Stimulated activated effector memory CD8-positive, alpha-beta T cell treated with anti-CD3 and anti-CD28 coated beads, Interleukin-12 subunit alpha, Interleukin-12 subunit beta, amount 100 ng/mL, for 72 hours (primary cell): ENCODE measurements at places on chromosomes 7 and 10.

DNA sequence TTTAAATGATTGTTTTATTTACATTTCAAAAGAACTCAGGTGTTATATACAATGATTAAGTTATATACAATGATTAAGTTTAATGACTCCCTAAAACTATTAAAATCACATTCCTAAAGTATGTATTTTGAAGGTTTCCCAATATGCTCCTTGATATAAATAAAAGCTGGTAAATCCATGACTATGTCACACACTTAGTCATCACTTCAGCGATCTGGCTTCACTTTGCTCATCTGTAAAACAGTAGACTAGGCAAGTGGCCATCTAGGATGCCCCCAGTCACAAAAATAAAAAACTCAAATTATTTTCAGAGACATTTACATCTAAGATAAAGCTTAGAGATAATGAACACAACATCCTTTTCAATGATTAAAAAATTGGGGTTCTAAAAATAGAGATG is 10.8 kb downstream of the ICA1 start:
- no peak for DNase-seq

GRCh38 chr7:102045681-102046372 is 228.4 kb downstream of the CUX1 start:
- DNase-seq = no peak

DNA sequence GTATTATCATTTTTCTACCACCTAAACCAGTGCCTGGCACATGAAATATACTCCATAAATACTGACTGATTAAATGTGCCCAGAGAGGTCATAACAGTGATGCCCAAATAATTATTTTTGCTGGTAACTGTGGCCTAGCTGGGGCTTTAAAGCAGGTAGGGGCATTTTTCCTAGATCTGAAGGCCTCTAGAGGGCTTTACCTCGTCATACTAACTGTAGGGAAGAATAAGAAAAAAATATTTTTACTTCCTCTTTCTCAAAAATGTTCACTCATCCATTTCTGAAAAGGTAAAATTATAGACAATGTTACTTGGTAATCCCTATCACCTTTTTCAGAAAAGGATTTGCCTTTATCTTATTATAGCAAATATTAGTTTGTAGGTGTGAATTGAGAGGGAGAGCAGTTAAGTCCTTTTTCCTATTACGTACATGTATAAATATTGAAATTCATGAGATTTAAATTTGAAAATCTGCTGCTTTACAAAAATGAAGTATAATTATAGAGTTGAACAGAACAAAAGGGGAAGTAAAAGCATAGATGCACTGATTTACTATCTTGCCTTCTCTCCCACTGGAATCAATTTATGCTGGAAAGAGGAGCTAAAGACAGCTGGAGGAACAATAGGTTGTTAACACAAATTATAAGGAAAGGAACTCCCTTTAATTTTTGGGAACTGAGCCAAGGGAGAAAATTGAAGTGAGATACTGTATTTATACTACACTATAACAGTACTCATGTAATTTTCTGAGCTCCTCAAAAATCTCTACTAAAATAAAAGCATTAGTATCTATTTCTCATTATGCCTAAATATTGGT is 71.5 kb upstream of the NOBOX start:
- DNase-seq = no peak

GRCh38 chr10:49174926-49175500 is 13.2 kb downstream of the TMEM273 start:
- DNase-seq = peak; percentile 42

GRCh38 chr10:31723106-31723750 is 205.4 kb downstream of the ARHGAP12 start:
- no peak for DNase-seq

DNA sequence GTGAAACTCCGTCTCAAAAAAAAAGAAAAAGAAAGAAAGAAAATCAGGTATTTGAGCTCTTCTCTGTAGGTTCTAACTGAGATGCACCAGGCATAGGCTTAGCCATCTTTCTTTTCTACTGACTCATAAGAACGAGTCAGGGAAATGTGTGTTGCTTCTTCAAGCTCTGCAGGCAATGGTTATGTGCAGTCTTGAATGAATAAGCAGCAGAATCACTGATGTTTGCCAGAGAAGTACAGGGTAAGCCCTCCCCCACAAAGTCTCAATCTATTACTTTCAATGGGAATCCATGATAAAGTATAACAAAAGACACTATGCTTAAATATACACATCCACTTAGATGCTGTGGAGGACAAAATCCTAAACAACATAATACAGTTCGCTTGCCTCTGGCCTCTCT is 239.2 kb downstream of the PARD3 start:
- no peak for DNase-seq

DNA sequence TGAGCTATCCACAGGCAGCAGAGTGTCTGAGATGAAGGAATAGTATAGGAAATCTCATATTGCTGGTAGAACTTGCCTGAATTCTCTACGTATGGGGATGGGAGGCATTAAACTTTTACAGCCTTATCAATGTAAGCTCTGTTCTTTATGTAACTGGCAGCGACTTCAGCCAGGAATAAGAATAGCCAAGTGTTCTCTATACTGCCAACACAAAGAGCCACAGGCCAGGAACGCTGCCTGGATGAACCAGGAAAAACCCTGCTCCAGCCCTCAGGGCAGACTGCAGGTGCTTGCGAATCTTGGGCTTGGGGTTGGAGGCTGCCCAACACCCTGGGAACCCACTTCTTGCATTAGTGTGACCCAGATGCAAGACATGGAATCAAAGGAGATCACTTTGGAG is 6.1 kb upstream of the OLAH start:
- DNase-seq = no peak

DNA sequence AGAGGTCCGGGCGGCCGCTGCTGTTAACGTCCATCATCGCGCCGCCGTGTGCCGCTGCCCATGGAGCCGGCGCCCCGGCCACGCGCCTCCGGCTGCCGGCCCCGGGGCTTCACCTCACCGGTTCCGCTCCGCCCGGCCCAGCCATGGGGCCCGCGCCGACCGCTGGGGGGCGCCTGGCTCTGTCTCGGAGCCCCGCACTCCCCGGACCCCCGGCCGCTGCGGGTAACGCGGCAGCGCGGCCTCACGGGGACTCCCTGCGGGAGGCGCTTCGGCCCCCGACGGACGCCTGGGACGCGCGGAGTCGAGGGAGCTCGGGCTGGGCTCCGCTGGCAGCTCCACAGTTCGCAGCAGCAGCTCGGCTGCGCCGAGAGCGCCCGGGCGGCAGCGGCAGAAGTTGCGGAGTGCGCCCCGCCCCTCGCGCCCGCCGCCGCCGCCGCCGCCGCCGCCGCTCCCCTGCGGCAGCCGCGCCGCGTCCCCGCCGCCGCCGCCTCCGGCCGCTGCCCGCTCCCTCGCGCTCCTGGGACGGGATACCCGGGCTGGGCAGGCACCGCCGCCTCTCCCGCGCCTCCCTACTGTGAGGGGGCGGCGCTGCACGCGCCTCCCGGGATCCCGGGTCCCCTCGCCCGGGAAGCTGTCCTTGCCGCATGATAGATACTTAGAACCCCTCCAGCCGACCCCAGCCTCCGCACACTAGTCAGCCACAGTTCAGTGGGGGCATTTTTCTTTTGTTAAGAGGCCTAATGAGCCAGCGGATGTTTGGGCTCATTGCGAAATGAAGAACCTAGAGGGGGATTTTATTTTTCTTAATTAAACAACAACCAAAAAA is at the start of gene HTR7:
Gene HTR7 (minus strand): TSS at position 405 of the 826 bp plus-strand sequence. CDS start 368 bp downstream, at position 37.
- DNase-seq = peak; percentile 58

DNA sequence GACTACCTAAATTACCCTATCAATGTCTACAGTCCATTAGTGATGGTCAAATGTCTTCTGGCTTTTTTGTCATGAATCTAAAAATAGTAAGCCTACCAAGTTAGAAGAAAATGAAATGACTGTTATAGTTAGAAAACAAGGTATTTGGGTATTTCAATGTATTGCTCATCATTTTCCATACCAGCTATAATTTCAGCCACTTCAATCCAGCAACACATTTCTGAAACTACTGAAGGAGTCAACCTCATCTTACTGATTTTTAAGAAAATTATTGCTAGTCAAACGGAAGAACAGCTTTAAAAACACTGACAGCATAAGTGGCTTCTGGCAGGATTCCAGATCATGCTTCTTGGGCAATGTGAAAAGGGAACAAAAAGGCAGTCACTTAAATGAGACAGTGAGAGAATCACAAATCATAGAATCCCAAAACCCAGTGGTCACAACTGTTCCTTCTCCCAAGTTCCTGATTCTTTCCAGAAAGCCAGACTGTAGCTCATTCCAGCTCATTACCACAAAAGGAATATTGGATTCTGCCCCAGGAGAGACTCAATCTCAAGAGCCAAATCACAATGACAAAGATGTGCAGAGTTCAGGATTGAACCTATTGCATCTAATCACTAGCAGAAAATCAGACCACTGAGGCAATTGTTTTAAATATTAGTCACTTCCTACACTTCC is 61.2 kb upstream of the LRRN3 start:
- no peak for DNase-seq

- DNase-seq = no peak
These were observed 526.6 kb downstream of the ZNF33B start for GRCh38 chr10:42111661-42112330.

- no peak for DNase-seq
These were observed 107.1 kb upstream of the FAM20C start for GRCh38 chr7:85074-85882.

- DNase-seq = no peak
These were observed 49.9 kb downstream of the ZNF365 start for GRCh38 chr10:62424026-62424425.

- peak; percentile 55 for DNase-seq
These were observed 26.1 kb downstream of the IL2RA start for GRCh38 chr10:6035931-6036575.

- DNase-seq = peak; percentile 59
These were observed 473 bp downstream of the CYP51A1 start for GRCh38 chr7:92133737-92134270.

DNA sequence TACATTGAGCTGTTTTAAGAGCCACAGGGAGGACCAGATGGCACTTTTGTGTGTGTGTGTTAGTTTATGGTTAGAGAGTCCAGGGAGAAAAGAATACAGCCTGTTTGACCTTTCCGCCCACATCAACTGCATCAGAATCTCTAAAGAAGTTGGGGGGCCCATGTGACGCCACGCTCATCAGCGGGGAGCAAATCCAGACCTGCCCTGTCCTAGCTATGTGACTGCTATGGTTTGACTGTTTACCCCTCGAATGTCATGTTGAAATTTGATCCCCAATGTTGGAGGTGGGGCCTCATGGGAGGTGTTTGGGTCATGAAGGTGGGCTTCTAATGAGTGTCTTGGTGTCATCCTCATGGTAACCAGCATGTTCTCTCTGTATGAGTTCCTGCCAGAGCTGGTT is 128.0 kb downstream of the ADRA2A start:
- DNase-seq = no peak

DNA sequence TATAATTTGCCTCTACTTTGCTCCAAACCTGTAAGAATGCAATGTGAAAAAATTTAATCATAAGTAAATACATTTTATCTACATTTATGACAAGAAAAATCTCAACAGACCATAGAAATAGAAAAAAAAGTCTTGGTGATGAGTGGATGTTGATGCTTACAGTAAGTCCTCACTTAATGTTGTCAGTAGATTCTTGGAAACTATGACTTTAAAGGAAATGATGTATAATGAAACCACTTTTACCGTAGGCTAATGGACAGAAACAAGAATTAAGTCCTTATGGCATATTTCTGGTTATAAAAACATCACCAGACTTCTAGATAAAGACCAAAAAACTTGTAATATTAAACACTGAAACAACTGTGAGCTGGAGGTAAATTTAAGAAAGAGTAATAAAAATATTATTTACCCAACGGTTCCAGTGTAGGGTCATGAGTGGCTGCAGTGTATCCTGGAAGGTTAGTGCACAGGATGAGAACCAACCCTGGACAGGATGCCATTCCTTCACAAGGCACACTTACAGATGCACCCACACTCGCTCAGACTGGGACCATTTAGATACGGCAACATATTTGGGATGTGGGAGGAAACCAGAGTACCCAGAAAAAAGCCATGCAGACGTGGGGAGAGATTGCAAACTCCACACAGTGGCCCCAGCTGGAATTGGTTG is 76.3 kb downstream of the GLCCI1 start:
- no peak for DNase-seq

GRCh38 chr7:91436655-91437054 is 172.4 kb downstream of the FZD1 start:
- no peak for DNase-seq

DNA sequence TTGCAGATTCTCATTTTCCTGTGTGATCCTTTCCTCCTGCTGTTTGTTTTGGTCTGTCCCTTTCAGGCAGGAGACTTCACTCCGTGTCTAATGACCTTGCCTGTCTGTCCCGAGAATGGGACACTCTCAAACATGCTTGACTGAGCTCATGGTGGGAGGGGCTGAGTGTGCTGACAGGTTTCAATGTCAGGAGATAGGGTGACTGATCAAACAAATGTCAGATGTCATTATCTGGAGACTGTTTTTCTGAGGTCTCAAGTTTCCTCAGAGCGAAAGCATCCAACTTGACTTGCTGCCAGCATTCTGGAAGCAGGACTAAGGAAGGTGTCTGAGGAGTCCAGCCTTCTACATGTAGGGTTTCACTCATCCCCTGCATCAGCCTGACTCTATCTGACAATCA is 228.8 kb upstream of the KIAA1217 start:
- no peak for DNase-seq

DNA sequence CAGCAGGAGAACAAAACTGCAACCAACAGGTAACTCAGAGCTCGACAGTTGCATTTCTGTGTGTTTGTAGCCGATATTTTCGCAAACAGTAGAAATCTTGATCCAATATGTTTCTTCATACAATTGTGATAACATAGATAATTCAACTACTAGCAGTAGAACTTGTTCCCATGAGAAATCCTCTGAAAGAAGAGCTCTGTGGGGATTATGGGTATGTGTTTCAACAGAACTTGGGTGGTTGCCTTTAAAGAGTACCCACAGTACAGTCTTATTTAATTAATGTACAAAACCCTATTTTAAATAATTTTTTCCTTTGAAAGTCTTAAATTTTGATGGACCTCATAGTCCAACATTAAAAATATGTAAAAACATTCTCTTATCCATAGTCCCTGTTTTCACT is 266.1 kb downstream of the PARD3 start:
- DNase-seq = no peak

- DNase-seq = no peak
These were observed 652.2 kb upstream of the KCND2 start for GRCh38 chr7:119620769-119621168.

GRCh38 chr7:84196084-84196503 is 1.5 kb upstream of the SEMA3A start:
- no peak for DNase-seq

- no peak for DNase-seq
These were observed 122.6 kb upstream of the RPA3 start for GRCh38 chr7:7841027-7841426.
